T-helper 9 cell (primary cell): ENCODE measurements at places on chromosomes 2 and 18.

DNA sequence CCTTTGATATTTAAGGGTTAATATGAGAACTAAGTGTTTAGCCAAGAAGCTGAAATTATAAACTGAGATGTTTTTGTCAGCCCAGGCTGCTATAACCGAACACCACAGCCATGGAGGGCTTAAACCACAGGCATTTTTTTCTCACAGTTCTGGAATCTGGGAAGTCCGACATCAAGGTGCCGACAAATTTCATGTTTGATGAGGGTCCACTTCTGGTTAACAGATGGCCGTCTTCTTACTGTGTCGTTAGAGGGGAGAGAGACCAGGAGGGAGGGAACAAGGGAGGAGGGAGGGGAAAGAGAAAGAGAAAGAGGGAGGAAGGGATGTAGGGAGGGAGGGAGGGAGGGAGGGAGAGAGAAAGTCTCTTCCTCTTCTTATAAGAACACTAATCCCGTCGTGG lies 6.5 kb upstream of the CNDP2 start:
- no peak for DNase-seq

- DNase-seq, result no peak
These were observed 66.7 kb downstream of the KCMF1 start for GRCh38 chr2:85037622-85038021.

- DNase-seq, result no peak
These were observed 221.3 kb upstream of the ITGA4 start for GRCh38 chr2:181235683-181236459.

DNA sequence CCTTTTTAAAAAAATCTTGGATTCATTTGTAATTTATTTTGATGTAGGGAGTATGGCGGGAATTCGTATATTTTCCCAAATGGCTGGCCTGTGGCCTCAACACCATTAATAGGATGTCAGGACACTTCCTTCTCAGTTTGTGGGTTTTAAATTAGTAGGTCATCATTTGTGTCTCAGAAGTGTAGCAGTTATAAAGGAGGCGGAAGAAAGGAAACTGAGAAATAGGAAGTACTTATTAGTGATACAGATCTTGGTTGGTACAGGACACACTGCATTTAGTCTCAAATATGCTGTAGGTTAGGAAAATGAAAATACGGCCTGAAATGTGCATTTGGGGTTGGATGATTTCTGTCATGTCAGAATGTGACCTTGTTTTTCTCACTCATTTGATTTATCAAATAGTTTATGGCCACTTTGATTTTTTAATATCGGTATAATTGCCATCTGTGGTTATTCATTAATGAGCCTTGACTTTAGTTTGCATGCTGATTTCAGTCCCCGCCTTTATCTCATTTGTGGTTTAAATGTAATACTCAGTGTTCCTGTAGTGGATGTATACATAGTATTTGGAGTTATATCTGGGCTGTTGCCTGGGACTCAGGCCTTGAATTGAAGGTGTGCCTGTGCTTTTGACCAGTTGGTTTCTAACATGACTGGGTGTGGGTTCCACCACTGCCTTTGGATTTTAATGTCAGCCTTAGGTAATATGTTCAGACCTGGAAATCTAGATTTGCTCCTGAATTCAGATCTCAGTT lies 31.4 kb downstream of the ZCCHC2 start:
- DNase-seq, result no peak

DNA sequence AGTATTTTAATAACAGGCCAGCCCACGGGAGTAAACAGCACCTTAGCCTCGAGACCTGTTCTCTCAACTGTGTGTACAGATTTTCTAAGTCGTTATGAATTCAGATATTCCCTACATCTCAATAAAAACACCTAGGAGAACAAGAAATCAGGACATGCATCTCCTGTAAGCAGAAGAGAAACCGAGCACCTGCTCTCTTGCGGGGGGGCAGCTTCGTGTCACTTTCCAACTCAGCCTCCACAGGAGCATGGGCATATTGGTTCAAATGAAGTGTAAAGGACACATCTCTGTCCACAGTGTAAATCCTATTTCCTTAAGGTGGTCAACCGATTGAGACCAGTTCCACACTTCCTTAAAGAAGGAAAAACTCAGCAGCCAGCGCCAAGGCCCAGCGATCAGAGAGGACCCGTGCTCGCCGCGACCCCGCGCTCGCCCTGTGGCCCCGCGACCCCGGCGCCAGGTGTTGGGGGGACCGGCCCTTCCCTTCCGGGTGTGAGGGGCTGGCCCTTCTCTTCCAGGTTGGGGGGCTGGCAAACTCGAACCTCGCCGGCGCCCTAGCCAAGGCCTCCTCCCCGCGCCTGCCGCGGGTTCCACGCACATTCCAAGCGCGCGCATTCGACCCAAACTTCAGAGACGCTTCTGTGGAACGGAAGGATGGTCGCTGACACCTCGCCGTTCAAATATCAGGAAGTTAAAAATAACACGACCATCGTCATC lies 652 bp downstream of the SH3YL1 start:
- DNase-seq, result no peak

DNA sequence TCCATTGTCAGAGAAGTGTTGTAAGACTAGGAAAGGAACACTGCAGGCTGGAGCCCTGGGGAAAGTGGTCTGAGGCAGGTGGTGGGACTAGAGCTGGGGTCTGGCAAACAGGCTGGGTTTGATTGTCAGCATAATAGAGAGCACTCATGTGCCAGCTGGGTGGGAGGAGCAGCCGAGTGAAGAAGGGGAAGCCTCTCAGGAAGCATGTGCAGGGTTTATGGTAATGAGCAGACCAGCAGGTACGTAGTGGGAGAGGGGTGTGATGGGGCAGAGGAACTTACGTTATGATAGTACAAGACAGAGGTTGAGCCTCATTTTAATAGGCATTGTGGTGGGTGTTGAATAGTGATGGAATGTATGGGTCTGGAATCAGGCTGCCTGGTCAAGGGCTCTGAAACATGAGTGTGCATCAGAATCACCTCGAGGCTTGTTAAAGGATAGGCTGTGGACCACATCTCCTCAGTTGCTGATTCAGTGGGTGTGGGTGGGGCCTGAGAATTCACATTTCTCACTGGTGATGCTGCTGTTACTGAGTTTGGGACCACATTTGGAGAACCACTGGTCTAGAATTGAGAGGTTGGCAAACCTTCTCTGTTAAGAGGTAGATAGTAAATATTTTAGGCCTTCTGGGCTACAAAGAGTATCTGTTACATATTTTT lies 1.7 kb upstream of the MGAT5 start:
- DNase-seq, result no peak

DNA sequence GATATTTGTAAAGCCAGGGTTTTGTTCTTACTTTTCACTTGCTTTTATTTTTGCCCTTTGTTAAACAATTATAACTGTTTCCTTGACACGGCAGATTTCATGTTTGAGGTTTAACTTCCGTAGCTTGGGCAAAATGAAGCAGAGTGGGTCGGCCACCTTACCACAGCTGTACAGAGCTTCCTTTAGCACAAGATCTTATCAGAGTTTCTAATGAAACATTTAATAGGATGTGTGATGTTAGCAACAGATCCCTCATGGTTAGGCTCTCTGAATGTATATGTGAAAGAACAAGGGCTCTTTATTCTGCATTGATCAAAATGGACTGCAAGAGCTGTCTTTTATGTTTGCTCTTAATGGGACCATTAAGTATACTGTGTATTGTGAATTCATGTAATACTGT lies 22.3 kb downstream of the RNF125 start:
- peak; percentile 36 for DNase-seq

DNA sequence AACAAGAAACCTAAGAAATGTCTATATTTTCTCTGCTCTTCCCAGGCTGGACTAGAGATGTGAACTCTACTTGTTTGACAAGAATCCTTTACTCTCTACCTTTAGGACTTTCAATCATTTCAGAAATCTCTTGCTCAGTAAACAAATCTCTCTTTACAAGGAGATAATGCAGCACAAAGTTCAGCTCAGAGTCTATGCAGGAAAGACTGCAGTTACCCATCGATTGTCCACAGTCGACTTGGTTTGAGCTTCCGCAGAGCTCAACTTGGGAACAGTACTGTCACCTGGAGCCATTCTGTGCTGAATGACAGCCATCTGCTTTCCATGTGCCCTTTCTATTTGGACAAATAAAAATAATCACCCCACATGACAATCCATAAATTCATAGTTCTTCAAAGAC lies 259.7 kb upstream of the STON1 start:
- DNase-seq, result no peak

DNA sequence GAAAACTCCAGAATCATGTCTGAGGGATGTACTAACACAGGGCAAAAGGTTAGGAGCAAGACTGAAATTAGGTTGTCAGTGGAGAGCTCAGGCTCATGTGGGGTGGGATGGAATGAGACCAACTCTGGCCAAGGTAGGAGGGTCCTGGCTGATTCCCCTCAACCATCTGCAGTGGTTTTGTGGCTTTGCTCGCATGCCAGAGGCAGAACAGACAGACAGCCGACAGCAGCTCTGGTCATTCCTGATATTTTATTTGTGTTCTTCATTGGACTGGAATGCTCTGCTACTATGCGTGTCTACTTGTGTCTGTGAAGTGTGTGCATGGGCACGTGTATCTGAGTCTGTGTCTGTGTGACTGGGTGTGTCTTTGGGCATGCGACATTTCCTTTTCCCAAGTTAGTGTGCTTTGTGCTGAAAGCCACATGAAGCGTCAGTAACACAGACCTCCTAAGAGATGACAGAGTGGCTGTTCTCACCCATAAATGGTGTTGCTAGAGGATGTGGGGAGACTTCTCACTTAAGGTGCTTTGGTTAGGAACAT lies 239.5 kb downstream of the CNTNAP5 start:
- no peak for DNase-seq

DNA sequence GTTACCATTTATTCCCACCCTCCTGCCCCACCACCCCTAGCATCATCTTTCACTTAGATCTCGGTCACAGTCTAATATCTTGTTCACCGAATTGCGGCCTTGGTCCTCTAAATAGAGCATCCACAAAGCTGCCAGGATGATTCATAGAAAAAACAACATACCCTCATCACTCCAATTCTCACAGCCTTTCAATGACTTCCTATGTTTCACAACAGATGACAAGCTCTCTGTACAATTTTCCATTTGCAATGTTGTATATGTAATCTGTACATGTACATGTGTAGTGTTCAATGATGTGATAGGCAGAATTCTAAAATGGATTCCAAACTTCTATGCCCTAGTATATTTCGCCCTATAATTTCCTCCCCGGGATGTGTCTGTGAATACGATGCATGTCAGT lies 675.6 kb upstream of the CELF4 start:
- no peak for DNase-seq

GRCh38 chr2:134501476-134502091 lies 217.2 kb downstream of the TMEM163 start:
- DNase-seq, result no peak

DNA sequence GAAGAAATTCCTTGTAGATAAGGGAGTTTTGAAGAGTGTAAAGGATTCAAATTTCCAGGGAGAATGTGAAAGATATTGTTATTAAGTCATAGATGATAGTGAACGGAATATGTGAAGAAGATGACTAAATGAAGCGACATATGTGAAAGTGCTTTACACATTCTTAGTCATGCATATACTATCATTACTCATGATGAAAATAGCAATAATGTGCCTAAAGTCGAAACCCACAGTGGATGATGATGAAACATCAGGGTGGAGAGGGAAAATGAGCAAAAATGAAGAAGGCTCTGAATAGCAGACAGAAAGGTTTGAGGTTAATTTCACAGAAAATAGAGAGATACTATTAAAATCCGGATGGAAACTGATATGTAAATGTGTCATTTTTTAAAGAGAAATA lies 1237.1 kb downstream of the LRP1B start:
- DNase-seq, result no peak

- DNase-seq, result no peak
These were observed 170.8 kb downstream of the TMEM18 start for GRCh38 chr2:506451-506850.
